ENCODE measurements at places on chromosomes 1 and 21.

DNA sequence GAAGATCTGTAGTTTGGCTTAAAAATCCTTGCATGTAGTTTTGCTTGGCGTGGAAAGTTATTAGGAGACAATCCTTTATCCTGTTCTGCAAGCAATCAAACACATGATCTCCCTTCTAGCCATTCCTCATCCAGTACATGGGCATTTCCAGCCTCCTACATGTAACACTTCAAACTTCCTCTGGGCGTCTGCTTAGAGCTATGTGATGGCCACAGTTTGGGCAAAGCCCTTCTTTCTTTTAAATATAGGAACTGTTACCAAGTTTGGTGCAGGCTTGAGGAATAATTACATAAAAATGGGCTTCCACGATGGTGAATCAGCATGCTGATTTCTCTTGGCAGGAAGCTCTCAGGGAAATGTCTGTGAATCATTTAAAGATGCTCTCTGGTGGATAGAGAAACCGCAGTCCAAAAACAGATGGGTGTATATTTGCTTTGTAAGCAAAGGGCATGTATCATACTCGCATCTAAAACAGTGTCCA lies 176.9 kb upstream of the FMN2 start:
- DNase-seq = peak; percentile 8

DNA sequence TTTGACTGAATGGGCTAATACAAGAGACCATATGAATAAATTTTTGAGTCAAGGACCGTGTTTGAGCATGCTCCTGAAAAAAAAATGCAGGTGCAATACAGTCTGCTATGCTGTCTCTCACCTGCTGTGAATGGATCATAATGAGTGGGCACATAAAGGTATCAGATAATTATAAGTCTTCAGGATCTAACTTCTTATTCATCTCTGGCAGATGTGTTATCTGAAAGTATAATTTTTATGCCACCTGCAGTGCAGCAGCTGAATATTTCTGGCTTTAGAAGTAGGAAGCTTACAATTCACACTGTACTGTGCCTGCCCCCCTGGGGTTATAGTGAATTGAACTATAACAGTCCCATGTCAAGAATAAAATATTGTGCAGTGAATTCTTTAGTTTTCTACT lies 333.3 kb downstream of the MRPL39 start:
- no peak for DNase-seq

GRCh38 chr1:116386042-116386441 lies 13.0 kb downstream of the ATP1A1 start:
- no peak for DNase-seq

GRCh38 chr1:186739515-186739914 lies 59.3 kb upstream of the PTGS2 start:
- DNase-seq = no peak

GRCh38 chr1:227449051-227449450 lies 114.3 kb upstream of the ZNF678 start:
- peak; percentile 82 for DNase-seq

GRCh38 chr1:201486187-201486586 lies 17.2 kb upstream of the PHLDA3 start:
- peak; percentile 21 for DNase-seq

GRCh38 chr21:45306832-45307571 lies 19.3 kb upstream of the POFUT2 start:
- no peak for DNase-seq

GRCh38 chr1:246837418-246838117 lies 94.2 kb downstream of the AHCTF1 start:
- DNase-seq = no peak

- no peak for DNase-seq
Observed at GRCh38 chr1:232998646-232999045, 48.2 kb downstream of the NTPCR start.

- DNase-seq = peak; percentile 72
Observed at GRCh38 chr1:233261206-233261605, 34.3 kb downstream of the PCNX2 start.

- no peak for DNase-seq
Observed at GRCh38 chr1:194366705-194367104, 1180.3 kb upstream of the B3GALT2 start.

- DNase-seq = peak; percentile 44
Observed at GRCh38 chr1:171434717-171435346, 50.5 kb upstream of the PRRC2C start.

GRCh38 chr21:42269386-42269785 lies 45.8 kb downstream of the TFF3 start:
- DNase-seq = no peak

- no peak for DNase-seq
Observed at GRCh38 chr1:58392083-58392482, 154.4 kb downstream of the OMA1 start.

DNA sequence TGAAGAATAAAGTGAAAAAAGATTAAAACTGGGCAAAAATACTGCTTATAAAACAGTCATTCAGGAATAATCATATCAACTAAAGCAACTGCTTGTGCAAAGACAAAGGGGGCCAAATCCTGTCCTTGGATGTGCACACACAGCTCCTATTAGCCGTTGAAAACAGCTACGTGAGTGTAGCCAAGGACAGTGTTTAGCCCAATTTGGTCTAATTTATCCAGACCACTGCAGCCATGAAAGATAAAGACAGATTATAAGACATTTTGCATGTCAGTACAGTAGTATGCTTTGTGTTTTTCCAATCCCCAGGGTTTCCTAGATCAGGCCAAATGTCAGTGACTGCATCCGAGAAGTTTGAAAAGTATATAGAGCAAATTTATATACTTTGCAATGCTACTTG lies 146.3 kb upstream of the PKN2 start:
- no peak for DNase-seq

GRCh38 chr1:81420760-81421159 lies 380.0 kb upstream of the ADGRL2 start:
- no peak for DNase-seq

DNA sequence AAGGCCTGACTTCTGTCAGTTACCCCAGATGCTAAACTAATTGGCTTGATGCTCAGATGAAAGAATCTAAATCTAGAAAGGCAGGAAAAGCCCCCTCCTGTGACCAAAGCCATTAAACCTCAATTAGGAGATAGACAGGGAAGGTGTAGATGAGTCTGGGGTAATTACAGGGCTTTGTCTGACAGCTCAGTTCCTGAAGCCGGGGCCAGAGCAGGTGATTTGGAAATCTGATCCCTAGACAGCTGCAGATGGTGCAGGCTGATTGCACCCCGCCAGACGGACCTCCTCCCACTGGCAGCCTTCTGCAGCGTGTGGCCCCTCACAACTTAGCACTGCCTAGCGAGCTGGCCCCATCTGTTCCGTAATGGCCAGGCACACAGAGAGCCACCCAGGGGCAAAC lies 395.1 kb downstream of the HLX start:
- peak; percentile 66 for DNase-seq

- DNase-seq = peak; percentile 94
Observed at GRCh38 chr1:168453056-168453455, 90.7 kb downstream of the XCL2 start.

DNA sequence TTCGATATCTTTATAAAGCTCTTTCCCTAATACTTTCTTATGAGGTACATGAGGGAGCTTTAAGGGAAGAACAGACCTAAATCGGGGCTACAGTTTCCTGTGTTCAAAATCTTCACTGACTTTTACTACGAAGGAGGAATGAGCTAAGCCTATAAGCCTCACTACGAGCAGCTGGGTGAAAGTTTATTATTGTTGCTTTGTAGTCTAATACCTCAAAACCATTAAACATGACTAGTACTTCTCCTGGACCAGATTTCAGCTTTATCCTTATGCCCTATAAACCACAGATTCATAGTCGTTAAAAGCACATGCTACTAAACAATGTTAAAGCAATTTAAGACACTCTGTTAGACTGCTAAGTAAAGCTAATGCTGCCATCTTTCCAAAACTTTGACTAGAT lies 30.2 kb downstream of the NDC1 start:
- DNase-seq = no peak

- no peak for DNase-seq
Observed at GRCh38 chr21:29157080-29157479, 26.6 kb downstream of the MAP3K7CL start.

DNA sequence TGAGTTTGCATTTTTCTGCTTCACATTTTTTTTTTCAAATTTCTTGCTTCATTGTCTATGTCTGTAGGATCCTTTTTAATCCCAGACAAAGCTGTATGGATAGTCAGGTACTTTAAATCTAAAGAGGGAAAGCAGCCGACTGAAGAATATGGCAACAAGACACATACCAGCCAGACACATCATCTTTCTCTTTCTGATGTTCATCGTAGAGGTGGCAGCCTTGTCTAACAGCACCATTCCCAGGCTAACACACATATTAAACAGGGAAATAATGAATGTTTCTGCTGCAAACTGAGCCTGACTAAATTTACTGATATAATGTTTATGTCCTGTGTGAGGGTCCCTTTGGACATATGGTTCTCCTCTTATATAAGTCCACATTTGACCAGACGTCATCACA lies 3.7 kb upstream of the TEKT2 start:
- no peak for DNase-seq

DNA sequence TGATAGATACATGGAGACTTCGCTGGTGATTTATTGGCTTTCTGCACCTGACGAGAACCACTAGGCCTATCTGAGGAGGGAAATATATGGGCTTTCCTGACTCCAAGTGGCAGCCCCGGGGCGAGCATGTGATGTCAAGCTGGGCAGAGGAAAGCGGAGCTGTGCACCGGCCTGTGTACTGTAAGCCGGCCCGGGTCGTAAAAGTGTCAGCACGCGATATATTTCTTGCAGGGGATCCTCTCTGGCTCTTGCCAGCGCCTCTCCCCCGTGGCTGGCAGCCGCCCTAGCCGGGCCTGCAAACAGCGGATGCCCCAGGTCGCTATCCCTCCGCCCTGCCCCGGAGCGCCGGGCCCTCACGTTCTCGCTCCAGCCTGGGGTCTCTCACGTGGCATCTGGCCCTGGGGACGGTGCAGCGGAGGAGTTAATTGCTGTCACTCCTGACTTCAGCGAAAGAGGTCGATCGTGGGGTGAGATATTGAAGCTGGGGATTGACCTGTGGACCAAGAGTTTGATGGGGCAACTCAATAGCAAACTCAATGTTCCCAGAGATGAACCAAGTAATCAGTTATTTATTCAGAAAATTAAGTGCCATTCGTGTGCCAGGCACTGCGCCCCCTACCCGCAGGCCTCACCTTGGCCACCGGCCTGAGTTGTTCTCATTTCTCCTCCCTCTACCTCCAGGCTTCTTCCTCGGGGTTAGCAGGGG lies 41.0 kb upstream of the HAO2 start:
- peak; percentile 64 for DNase-seq

DNA sequence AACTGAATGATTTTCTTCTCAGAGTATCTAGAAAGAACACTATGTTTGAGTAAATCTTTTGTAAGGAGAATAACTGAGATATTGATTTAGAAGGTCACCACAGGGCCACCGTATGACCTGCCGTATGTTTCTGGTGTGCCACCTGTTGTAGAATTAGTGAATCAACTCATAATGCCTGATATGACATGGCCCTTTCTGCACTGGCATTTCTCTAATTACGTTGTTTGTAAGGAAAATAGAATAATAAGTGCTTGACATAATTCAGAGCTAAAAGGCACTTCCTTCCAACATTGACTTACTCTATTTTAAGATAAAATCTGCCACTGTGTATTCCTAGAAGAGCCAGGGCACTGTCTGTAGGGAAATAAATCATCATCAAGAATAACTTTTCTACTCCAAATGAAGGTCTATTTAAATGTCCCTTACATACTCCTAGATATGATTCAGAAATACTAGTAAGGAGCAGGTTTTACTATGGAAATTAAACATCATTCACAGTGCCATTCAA lies 101.7 kb downstream of the PHTF1 start:
- no peak for DNase-seq

DNA sequence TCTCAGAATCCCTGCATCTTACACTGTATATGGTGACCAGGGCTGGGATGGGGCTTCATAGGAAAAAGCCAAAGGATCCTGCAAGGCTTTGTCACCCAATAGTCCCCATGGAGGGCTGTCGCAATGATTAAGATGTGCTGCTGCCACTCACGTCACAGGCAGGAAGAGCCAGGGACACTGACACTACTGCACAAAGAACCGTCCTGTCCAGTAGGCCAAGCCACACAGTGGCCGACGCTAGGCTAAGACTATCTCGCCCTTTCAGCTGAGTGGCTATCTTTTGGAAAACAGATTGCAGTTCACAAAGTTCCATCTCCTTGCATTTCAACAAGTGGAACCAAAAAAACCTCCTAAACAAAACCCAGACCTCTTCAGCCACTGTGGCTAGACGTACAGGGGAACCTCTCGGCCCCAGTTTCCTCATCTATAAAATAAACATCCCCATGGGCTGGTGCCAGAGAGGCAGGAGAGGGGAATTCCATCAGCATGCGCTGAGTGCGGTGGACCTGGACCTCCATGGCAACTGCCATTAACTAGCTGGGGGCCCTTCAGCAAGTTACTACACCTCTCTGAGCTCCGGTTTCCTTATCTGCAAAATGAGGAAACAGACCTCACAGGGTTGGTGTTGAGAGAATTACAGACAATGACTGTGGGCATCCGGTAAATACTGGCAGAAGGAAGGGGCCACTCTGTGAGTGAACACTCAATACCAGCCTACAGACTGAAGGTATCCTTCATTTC lies 8.7 kb downstream of the CAPZB start:
- DNase-seq = no peak

DNA sequence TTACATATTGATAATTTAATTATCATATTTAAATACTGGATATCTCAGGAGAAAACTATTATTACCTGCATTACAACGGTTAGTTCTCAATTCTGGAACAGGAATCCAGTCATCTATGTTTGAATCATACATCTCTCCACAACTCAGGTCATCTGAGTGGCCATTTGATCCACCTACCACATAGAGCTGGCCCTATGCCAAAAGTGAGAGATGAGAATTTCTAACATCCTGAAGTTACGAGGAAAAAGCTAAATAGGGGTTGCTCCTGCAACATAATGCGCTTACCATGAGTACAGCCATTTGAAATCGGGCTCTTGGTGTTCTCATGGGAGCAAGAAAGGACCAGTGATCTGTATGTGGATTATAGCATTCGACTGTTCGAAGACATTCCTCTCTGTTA lies 16.9 kb downstream of the IVNS1ABP start:
- no peak for DNase-seq

DNA sequence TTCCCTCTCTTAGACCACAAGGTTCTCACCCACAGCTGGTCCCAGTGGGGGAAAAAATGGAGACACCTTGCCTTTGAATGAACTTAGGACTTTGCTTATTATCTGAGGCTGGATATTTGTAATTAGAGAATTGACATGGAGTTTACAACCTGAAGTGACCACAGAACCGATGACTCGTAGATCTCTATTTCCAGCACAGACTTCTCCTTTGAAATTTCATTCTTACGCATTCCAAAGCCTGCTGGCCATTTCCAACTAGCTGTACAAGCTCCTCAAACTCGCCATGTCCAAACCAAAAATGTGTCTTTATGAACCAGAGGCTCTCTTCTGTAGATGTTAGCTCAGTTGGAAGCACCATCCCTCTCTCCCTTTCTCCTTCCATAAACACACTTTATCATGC lies 12.0 kb downstream of the RAB7B start:
- no peak for DNase-seq

GRCh38 chr21:33751120-33751519 lies 108.8 kb downstream of the ITSN1 start:
- no peak for DNase-seq

DNA sequence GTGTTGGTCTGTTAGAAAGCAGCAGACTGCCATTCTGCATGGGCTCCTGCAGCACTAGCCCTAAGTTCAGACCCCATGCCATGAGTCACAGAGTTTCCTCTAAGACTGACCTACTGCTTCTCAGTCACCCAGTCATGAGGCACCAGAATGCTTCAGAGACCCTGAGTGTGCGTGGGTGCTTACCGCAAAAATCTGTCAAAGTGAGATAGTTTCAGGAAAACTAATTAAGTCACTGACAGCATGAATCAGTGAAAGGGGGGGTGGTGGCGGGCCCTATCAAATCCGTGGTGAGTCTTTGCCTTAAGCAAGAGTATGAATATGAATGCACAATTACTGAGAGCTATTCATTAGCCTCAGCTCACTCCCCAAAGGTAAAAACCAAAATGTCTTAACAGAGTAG lies 98.1 kb downstream of the KCTD3 start:
- DNase-seq = no peak

Measured in DMS53 (cell line).